Frontal cortex (tissue), 4 donors: ENCODE measurements at places on chromosomes 11 and 22. TPM values are rescaled to one million over a fixed set of nuclear protein-coding genes. Genes with fewer than 3 reads are reported as not detected.

Gene TRIM22
- total RNA-seq = 9.4 TPM

Gene RAB38
- under 0.01 TPM for total RNA-seq

Gene RFPL3
- not detected for total RNA-seq

Gene APOBEC3B
- not detected for total RNA-seq

Gene WT1
- not detected for total RNA-seq

Gene OR52B4
- total RNA-seq = not detected

Gene GRK3
- 60.7 TPM for total RNA-seq

Gene POU2AF2
- total RNA-seq = not detected

Gene LRRC56
- 1.2 TPM for total RNA-seq

Gene ZC3H12C
- 28.9 TPM for total RNA-seq

Gene KCNJ11
- total RNA-seq = 11.0 TPM

Gene E2F8
- 0.41 TPM for total RNA-seq

Gene TREH
- not detected for total RNA-seq

Gene ROBO4
- 1.6 TPM for total RNA-seq

Gene CNIH2
- total RNA-seq = 41.6 TPM

Gene P2RY6
- under 0.01 TPM for total RNA-seq

Gene C11orf52
- total RNA-seq = not detected

Gene APOL5
- not detected for total RNA-seq

Gene CSNK2A3
- 2.0 TPM for total RNA-seq

Gene ZNF195
- 45.7 TPM for total RNA-seq

Gene CECR2
- total RNA-seq = 2.9 TPM

Gene WBP2NL
- total RNA-seq = 4.5 TPM

Gene SERPING1
- 7.3 TPM for total RNA-seq

Gene HEPN1
- not detected for total RNA-seq

Gene ALG9
- total RNA-seq = 83.2 TPM

Gene TMEM151A
- total RNA-seq = 9.0 TPM
